Dermis blood vessel endothelial cell (primary cell): ENCODE measurements at places on chromosomes 5 and 9. TPM values are rescaled to one million over a fixed set of nuclear protein-coding genes. Genes with fewer than 3 reads are reported as not detected.

The CTXN3 gene
- total RNA-seq, result not detected in 2 replicates

The UHRF2 gene
- total RNA-seq, result 88.9 and 99.9 TPM in 2 replicates

The UNC13B gene
- 39.7 and 48.1 TPM in 2 replicates for total RNA-seq

The SLC6A18 gene
- not detected in 2 replicates for total RNA-seq

The RNF20 gene
- total RNA-seq, result 36.8 and 42.5 TPM in 2 replicates

The PCDHGB2 gene
- 0.51 and 1.7 TPM in 2 replicates for total RNA-seq

The NUTM2G gene
- not detected in 2 replicates for total RNA-seq

The FOXD1 gene
- 0.05 and 0.17 TPM in 2 replicates for total RNA-seq

The DRD1 gene
- not detected in 2 replicates for total RNA-seq

The ACTBL2 gene
- 0.05 and 0.17 TPM in 2 replicates for total RNA-seq

The EQTN gene
- not detected in 2 replicates for total RNA-seq

The PIP5K1B gene
- 0.05 TPM in 1 of 2 replicates, not detected in the other for total RNA-seq

The COL27A1 gene
- 3.3 and 6.0 TPM in 2 replicates for total RNA-seq

The LURAP1L gene
- total RNA-seq, result 1.1 and 2.7 TPM in 2 replicates

The OR13D1 gene
- not detected in 2 replicates for total RNA-seq

The SLC6A7 gene
- total RNA-seq, result not detected in 2 replicates

The CCDC180 gene
- 0.37 and 1.4 TPM in 2 replicates for total RNA-seq

The SLCO6A1 gene
- not detected in 2 replicates for total RNA-seq

The FOXD4L5 gene
- total RNA-seq, result 0.09 TPM in 1 of 2 replicates, not detected in the other
